ENCODE measurements at places on chromosomes 6 and 20. TPM values are rescaled to one million over a fixed set of nuclear protein-coding genes. Genes with fewer than 3 reads are reported as not detected.

Gene MLN
- not detected for total RNA-seq

GRCh38 chr6:11136809-11137208 lies 25.3 kb upstream of the ERVFRD-1 start:
- no peak for DNase-seq

GRCh38 chr6:9439621-9440330 lies 975.1 kb downstream of the TFAP2A start:
- DNase-seq, result no peak

GRCh38 chr20:45765307-45765875 lies 26.3 kb downstream of the WFDC3 start:
- no peak for DNase-seq

GRCh38 chr6:154093231-154094044 lies 54.4 kb downstream of the OPRM1 start:
- no peak for DNase-seq

- DNase-seq, result no peak
Measured at GRCh38 chr20:62964700-62965099, 12.2 kb downstream of the SLC17A9 start.

Gene SIRPB2
- total RNA-seq, result not detected

Gene MOXD1
- not detected for total RNA-seq

DNA sequence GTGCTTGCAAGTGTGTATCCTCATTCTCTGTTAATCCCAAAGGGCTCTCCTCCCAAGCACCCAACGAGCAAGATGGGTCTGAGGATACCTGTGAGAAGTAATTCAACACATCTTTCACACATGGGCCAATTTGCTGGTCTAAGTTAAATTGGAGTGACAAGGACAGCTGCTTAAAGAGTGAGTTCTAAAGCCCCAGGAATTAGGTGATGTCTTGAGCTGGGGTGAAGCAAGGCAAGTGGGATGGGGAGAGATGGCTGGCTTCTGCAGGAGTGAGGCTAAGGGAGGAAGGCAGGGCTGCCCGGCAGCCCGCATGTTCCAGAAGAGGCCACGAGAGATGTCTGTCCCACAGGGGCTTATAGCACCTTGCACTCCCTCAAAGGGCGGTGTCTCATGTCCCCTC lies 288.5 kb downstream of the CDH26 start:
- DNase-seq, result no peak

Gene SAMD3
- 24.1 TPM for total RNA-seq

DNA sequence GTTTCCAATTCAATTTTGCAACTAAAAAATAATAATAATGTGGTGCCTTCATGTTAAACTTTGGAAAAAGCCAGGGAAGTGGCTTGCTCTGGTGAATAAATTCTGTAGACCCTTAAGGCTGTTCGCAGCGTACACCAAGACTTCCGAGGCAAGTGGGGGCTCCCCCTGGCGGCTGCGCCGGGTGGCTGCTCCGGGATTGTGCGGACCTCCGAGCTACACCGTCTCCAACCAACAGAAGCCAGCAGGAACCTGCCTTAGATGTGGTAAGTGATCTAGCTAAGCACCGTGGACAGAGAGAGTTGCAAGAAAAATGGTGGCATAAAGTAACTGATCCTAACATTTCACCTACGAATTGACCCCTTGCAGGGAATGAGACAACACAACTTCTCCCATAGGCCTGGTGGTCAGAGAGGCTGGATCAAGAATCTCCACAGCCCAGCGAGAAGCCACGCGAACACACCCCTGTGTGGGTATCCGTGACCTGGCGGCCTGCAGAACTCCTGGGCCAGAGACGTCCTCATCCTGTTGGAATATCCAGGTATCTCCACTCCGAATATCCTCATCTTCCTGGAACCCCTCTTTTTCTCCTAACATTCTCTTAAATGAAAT lies 69.6 kb downstream of the TBXT start:
- DNase-seq, result peak; percentile 13

DNA sequence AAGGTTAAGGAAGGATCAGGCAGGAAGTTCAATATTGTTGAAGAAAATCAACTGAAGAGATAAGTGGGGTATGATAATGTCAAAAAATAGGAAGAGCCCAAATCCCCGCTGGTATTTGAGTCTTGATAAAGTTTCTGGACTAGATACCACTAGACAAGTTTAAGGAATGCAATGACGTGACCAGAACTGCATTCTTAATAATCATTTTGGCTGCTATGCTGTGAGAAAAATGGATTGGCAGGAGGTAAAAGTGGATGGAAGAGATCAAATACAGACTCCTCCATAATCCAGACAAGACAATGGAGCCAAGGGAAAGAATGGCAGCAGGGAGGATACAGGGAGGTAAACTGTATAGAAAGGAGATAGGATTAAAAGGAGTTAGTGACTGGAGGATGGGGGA lies 128.2 kb downstream of the COL12A1 start:
- DNase-seq, result no peak

DNA sequence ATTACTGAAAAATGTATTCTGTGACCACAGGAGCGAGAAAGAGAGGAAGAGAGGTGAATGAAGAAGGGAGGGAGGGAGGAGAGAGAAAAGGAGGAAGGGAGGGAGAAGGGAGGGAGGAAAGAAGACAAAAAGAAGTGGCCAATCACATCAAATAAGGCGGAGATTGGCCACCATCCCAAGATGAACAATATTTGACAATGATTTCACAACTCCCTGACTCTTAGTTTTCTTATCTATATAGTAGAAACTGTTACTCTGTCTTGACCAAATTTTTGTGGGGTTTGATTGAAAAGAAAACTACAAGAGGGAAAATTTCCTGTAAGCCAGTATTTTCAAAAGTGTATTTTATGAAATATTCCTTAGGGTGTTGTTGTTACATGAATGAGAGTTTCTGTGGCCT lies 52.6 kb downstream of the FOXA2 start:
- no peak for DNase-seq

Gene C20orf204
- total RNA-seq, result 4.1 TPM

GRCh38 chr6:39995633-39996032 lies 61.4 kb upstream of the MOCS1 start:
- no peak for DNase-seq

- peak; percentile 84 for DNase-seq
Measured at GRCh38 chr6:161393839-161394364, 120.0 kb upstream of the AGPAT4 start.

GRCh38 chr6:41427642-41428335 lies 92.4 kb downstream of the NCR2 start:
- no peak for DNase-seq

Gene ATP6V1G2
- 7.2 TPM for total RNA-seq

Gene SLC12A5
- not detected for total RNA-seq

GRCh38 chr20:19254956-19255355 lies 42.5 kb downstream of the SLC24A3 start:
- DNase-seq, result no peak

GRCh38 chr6:167580619-167580911 lies 246.1 kb upstream of the AFDN start:
- no peak for DNase-seq

Gene C20orf141
- not detected for total RNA-seq

DNA sequence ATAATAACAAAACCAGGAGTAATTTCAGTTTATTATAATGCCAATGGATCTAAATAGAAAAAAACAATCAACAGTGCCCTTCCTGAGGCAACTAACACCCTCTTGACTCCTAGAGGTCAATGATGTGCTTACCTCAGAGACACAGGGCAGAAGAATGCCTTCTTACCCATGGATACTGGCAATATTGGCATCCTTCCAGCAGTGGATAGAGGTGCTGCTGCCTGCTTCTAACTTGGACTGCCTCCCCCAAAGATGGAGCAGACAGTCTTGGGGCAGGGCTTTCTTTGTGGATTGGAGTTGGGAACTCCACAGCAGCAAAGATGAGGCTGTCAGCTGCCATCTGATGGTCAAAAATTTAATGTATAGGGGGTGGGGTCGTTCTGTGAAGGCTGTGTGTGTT lies 78.7 kb downstream of the AK9 start:
- no peak for DNase-seq

DNA sequence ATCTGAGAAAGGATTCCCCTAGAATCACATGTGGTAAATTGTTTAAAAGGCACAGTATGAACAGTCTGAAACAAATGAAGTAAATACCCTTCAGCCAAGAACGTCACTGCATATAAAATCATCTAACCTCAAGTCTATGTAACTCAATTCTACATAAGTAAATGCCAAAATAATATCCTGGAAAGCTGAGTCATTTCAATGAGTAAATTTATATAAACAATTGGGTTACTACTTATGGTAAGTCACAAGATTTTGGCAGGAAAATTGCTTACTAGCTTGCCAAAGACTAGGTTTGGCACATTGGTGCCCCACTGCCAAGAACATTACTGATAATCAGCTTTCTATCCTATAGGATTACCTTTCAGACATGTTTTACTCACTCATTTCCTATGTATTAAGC lies 8.4 kb downstream of the GMDS start:
- DNase-seq, result no peak

Gene LPA
- total RNA-seq, result not detected

- no peak for DNase-seq
Measured at GRCh38 chr20:62744741-62745191, 36.1 kb downstream of the NTSR1 start.

- DNase-seq, result no peak
Measured at GRCh38 chr6:17957904-17958620, 29.4 kb downstream of the KIF13A start.

Gene HLA-DPA1
- 18.2 TPM for total RNA-seq

DNA sequence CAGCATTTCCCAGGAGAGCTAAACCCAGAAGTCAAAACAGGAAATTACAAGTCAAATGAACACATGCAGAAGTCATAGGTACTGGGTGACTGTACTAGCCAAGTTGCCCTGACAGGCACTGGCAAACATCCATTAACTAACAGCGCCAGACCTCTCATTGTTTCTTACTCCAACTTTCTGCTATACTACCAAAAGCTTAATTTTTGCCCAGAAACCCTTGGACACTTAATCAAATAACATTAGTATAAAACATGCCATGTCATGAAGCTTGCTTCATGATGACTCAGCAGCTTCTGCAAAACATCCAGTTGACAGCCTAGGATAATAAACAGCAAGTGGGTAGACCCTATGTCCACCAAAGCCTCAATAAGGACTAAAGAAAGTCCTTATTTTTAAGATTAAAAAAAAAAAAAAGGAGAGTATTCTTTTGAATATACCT lies 3.5 kb downstream of the NUP153 start:
- DNase-seq, result peak; percentile 31

Gene CAGE1
- total RNA-seq, result 0.33 TPM

All from CD4-positive, alpha-beta memory T cell (primary cell).